ENCODE measurements at places on chromosomes 3 and 15.
A peak's percentile ranks its signal among the peaks of the same experiment; 100 is the strongest.

GRCh38 chr3:34067536-34068051, 269.2 kb downstream of the PDCD6IP start:
- no peak for DNase-seq

GRCh38 chr3:49460956-49461355, 9.1 kb upstream of the DAG1 start:
- no peak for DNase-seq

DNA sequence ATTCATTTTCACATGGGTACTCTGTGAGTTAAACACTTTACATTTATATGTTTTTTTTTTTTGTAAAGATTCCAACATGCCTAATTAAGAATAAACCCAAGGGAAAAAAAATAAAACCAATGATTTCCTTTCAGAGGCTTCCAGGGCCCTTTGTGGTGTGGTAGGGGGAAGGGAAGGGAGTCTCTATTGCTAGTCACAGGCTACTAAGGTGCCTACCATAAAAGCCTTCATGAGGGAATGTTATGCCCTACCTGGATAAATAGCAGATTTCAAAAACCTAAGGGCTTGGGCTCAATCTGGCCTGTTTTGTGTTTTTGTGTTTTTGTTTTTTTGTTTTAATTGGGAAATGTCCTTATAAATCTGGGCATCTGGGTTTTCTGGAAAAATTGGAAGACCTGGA, 38.9 kb upstream of the SSR3 start:
- no peak for DNase-seq

- DNase-seq: no peak
Measured at GRCh38 chr3:42256135-42256819, 9.7 kb downstream of the CCK start.

DNA sequence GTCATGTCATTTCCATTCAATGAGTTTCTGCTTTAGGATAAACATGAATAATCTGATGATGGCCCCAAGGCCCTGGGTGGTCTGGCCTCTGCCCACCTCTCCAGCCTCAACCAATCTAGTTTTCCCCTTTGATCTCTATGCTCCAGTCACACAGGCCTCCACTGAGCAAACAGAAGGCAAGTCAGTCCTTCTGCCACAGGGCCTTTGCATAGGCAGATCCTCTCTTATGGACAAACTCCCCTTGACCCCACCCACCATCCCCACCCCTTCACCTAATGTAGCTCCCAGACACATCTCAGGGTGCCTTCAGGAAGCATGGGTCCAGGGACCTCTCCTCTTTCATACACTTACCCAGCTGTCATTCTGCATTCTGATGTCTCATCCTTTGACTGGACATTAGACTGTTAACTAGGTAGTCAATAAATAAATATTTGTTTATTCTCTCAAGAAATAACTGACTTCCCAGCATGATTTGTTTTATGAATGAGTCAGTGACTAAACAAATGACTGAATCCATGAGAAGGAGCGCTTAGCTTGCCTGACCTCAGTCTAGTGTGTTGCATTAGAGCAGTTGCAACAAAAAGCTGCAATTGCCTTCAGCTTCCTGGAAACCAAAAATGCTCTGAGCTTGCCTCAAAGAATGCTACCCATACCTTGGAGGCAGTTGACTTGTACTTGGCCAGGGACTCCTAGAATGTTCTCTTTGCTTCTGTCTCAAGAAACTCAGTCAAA, 386.6 kb upstream of the WNT5A start:
- no peak for DNase-seq

- no peak for DNase-seq
Measured at GRCh38 chr3:185351396-185351795, 11.5 kb upstream of the MAP3K13 start.

- peak; percentile 81 for DNase-seq
Measured at GRCh38 chr15:99536422-99537040, 29.3 kb upstream of the MEF2A start.

GRCh38 chr3:49707113-49707480, 12.4 kb downstream of the AMIGO3 start:
- no peak for DNase-seq

DNA sequence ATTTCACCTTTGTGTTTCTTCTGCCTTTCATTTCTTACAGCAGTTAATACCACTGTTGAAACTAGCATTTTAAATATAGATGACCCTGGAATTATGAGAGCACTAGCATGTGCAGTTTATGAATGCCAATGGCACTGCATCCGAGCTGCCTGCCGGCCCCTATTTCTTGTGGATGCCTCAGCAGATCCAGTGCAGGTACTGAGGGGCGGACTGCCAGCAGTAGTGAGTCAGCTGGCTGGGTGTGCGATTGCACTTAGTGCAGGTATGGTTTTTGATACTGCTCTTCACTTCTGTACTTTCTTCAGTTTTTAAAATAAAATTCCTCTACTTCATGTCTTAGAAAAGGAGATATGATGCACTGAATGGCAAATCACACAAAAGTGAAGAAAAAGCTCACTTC, 453.0 kb downstream of the DIPK2A start:
- DNase-seq: no peak

GRCh38 chr3:163368168-163368567, 1710.1 kb downstream of the SI start:
- no peak for DNase-seq

DNA sequence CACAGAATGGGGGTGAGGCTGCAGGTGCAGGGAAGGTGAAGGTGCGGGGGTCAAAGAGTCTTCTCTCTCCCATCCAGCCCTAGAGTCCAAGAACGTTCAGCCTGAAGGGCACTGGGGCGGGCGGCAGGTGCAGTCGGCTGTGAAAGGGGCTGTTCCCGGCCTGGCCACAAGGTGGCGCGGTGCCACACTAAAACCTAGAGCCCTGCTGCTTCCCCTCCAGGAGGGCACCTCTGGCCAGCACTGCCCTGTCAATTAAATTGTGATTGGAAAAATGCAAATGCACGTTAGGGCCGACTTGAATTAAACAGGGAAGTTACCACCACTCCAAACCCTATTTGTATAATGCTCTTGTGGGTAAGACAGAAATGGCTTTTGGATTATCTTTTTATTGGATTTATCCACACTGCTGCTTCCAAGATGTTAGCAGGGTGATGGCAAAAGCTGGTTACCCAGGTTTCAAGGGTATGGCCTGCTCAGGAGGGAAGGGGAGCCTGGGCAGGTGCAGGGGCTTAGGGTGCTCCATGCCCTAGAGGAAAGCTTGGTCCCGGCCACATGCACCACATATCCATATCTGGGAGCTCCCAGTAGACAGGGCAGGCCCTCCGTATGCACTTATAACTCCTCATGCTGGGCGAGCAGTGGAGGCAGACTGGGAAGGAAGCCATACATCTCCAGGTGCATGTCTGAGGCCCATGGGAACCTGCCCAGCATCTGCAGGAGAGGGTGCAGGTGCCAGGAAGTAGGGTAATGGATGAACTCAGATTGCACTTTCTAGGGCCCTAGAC, 119.8 kb downstream of the ADCY5 start:
- peak; percentile 48 for DNase-seq

- no peak for DNase-seq
Measured at GRCh38 chr15:60772395-60773120, 293.6 kb upstream of the ICE2 start.

DNA sequence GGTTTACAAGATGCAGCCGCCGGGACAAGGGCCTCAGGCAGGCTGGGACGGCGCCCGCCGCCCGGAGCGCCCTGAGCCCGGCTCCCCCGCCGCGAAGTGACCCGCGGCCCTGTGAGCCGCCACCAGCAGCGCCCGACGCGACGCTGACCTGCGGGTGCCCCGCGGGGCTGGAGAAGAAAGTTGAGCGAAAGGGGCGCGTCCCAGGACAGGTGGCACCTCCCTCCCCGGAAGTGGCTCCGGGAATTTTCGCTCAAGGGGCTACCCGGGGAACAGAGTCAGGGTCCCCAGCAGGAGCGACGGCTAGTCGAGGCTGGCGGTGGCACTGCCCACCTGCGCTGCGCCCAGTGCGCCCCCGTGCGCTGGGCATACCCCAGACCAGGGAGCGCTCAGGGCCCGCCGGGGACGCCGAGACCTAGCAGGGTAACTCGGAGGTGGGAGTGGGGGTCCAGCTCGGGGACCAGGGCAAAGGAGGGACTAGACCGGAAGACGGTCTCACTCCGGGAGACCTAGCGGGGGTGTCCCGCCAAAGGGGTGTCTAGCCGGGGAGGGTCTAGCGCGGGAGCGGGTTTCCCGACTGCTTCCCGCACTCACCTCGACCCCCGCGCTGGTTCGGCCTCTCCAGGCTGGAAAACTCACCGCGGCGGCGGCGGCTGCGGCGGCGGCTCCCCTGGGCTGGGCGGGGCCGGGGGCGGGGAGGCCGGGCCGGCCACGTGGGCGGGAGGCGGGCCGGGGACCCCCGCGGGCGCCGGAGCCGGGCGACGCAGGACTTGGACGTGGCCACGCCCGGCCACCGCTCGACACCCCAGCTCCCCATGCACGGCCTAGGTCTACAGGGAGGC, 18.4 kb downstream of the SPATA12 start:
- peak; percentile 42 for DNase-seq

- DNase-seq: peak; percentile 43
Measured at GRCh38 chr3:197495999-197496745, 59.6 kb downstream of the BDH1 start.

GRCh38 chr3:10857235-10857634, 41.2 kb downstream of the SLC6A11 start:
- DNase-seq: no peak

DNA sequence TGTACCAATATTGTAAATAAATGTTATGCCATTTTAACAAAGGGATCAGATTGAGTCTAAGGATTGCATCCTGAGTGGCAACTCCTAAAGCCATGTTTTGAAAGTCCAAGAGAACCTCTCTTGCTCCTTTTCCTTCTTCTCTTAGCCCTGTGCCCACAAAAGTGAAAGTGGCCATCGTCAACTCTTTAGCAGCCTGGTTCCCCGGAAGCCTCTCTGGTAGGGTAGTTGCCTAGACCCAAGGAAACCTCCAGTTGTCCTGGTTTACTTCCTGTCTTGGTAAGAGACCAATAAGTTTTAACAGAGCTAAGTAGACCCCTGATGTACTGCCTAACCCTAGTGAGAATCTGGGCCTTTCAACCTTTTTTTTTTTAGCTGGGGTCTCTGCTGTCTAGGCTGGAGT, 10.2 kb upstream of the ITPKA start:
- DNase-seq: no peak

- no peak for DNase-seq
Measured at GRCh38 chr3:157501863-157502262, 1.4 kb downstream of the VEPH1 start.

DNA sequence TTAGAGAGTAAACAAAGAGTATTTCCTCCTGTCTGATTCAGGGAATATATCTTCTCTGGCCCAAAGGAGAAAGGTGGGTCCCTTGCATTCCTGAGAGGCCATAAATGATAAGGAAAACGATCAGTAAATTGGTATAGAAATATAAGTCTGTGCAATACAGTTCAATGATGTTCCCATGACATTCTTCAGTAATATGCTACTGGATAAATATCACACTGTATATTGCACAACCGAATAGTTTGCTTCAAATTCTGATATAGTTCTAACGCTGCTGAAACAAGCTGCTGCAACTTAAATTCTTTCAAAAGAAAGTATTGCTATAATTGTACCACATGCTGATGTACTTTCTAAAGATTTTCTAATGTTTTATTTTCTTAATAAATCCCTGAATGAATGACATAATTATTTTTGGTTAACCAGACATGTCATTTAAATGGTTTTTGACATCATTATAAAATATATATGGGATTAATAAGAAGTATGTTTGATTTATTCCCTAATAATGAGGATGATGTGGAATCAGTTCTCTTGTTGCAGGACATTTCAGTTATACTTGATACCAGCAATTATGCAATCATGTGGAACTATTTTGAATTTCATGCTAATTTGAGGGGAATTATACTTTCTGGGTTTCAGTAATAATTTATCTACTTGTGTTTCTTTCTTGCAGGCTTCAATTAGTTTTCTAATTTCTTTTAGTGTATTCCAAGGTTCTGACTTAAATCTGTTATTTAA, 44.9 kb downstream of the FGF7 start:
- no peak for DNase-seq

GRCh38 chr3:126267169-126267975, 87.0 kb upstream of the ALDH1L1 start:
- peak; percentile 47 for DNase-seq

DNA sequence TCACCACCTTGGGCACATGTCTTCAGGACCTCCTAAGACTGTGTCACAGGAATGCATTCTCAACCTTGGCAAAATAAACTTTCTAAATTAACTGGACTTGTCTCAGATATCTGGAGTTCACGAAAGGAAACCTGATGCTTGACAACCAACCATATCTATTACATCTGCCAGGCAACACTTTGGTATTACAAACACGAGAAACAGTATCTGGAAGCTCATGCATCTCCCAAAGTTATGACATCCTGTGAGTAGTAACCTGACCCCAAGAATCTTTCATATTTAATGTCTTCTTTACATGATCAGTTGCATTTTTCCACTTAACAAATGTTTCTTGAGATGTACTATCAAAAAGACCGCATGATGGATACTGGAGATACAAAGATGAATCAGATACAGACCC, 465.3 kb upstream of the AGTR1 start:
- no peak for DNase-seq

DNA sequence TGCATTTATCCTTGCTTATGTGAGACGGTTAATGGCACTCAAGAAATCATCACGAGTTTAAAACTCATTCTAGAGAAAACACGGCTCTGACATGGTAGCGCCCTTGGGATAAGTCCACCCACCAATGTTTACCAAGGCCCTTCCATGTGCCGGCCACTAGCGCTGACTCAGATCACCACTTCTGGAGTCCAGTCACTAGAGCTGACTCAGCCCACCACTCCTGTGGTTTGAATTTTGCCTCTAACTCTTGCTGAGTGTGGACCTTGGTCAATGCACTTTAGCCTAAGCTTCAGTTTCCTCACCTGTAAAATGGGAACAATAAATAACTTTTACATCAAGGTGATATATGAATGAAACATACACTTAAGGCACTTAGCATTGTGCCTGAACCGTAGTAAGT, 358.4 kb upstream of the PROK2 start:
- DNase-seq: no peak

- DNase-seq: no peak
Measured at GRCh38 chr3:16484216-16484615, 29.3 kb downstream of the RFTN1 start.

GRCh38 chr3:155088706-155089345, 8.7 kb downstream of the MME start:
- DNase-seq: no peak

DNA sequence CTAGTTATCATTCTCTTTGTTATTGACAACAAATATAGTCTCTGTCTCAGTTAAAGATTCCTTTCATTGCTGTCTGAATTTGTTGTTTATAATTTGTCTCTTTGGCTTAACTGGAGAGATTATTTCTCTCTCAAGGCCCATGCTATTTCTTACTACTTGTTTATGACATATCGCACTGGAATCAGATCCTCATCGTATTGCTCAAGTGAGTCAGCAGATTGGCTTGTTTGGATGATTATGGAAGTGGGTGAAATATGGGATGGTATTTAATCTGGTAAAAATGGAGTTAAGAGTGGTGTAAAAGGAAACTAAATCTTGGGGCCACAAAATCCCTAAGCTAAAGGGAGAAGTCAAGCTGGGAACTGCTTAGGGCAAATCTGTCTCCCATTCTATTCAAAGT, 613.1 kb downstream of the SI start:
- DNase-seq: no peak

DNA sequence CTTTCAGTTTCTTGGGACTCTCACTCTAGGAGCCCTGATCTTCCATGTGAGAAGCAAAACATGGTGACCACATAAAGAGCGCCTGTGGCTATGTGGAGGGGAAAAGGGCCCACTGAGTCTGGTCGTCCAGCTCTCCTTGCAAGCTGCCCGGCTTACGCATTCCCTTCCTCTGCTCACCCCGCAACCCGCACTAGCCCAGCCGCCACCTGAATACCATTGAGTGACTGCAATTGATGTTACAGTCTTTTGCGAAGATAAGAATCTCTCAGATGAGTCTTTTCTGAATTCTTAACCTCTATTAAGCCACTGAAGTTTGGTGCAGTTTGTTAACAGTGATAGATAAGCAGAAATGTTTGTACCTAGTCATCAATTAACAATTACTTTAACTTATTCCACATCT, 589.0 kb upstream of the DPPA4 start:
- DNase-seq: no peak

Measured in C1 segment of cervical spinal cord (tissue), 14 donors.